Camera-type eye (tissue), 1 donor: ENCODE measurements at places on chromosomes 4 and X. TPM values are rescaled to one million over a fixed set of nuclear protein-coding genes. Genes with fewer than 3 reads are reported as not detected.

Gene CPEB2
- 26.9 TPM for total RNA-seq

Gene FAM200B
- total RNA-seq: 81.3 TPM

Gene ADRA2C
- total RNA-seq: 8.5 TPM

Gene ANXA10
- total RNA-seq: not detected

Gene SAP30
- 52.1 TPM for total RNA-seq

Gene FAM9B
- total RNA-seq: not detected

Gene UCHL1
- 374 TPM for total RNA-seq

Gene SERTM2
- total RNA-seq: 2.4 TPM

Gene FHL1
- 423 TPM for total RNA-seq

Gene ZNF41
- 17.4 TPM for total RNA-seq

Gene MUC7
- 0.44 TPM for total RNA-seq

Gene RHOXF1
- not detected for total RNA-seq

Gene MMGT1
- 21.6 TPM for total RNA-seq

Gene CPLX1
- total RNA-seq: 9.2 TPM

Gene EGFL6
- 75.3 TPM for total RNA-seq
